ENCODE measurements at places on chromosomes 7 and 10.

DNA sequence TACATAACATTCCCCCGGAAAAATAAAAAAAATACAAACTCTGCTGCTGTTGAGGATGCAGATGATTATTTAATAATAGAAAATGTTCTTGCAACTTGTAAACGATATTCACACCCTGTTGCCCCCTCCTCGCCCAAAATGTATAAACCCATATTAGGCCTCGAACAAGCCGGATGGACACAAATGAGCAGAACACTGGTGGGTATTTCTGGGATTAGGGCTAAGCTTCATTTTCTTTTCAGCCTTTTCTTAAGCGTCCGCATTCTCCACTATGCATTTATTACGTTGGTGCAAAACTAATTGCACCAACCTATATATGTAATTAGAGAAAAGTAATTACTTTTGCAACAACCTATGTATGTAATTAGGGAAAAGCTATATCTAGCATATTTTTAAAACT lies 349 bp upstream of the GNG11 start:
- no peak for DNase-seq

GRCh38 chr7:1229956-1230355 lies 2.7 kb upstream of the UNCX start:
- no peak for DNase-seq

DNA sequence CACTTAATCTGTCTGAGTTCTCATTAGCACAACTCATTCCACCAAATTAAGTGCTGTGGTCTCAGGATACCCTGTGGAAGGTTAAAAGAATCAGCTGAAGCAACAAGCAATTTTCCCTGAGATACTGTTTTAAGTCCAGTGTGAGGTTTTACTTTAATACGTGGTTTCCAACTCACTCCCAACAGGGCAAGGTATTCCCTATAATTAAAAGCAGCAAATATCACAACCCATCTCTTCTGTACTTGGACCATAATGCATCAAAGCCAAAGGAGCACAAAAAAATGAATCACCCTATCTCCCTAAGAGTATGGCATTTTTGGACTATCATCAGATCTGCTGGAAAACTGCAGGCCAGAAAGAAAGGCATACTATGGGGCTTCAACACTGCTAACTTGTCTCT lies 4.9 kb downstream of the CADPS2 start:
- no peak for DNase-seq

GRCh38 chr10:1920941-1921340 lies 183.6 kb upstream of the ADARB2 start:
- no peak for DNase-seq

- no peak for DNase-seq
Observed at GRCh38 chr7:27091105-27091504, 4.7 kb downstream of the HOXA1 start.

Data from stimulated activated naive CD8-positive, alpha-beta T cell treated with anti-CD3 and anti-CD28 coated beads, Interleukin-15, amount 100 ng/mL, for 72 hours (primary cell).